Natural killer cell treated with Interleukin-12 subunit alpha and Interleukin-12 subunit beta and Interleukin-15 and Interleukin-18, amount 100 ng/mL, for 72 hours (primary cell): ENCODE measurements at places on chromosomes 11 and 22. TPM values are rescaled to one million over a fixed set of nuclear protein-coding genes. Genes with fewer than 3 reads are reported as not detected.
A peak's percentile ranks its signal among the peaks of the same experiment; 100 is the strongest.

GRCh38 chr11:114397349-114397982 is 2.8 kb downstream of the C11orf71 start:
- H3K27me3 ChIP-seq, result no peaks in the 10 kb centered on the region
- peaks cover 16% of the 10 kb centered on the region for H3K36me3 ChIP-seq
- no peak overlapping the region for H3K27ac ChIP-seq
- no peak for DNase-seq
- H3K4me1 ChIP-seq, result peaks cover 20% of the 10 kb centered on the region
- no peak overlapping the region for H3K4me3 ChIP-seq

- no peaks in the 10 kb centered on the region for H3K27me3 ChIP-seq
- H3K4me3 ChIP-seq, result no peak overlapping the region
- no peak for DNase-seq
- H3K27ac ChIP-seq, result peak overlapping the region; percentile 68
These were observed 43.6 kb upstream of the TH start for GRCh38 chr11:2215230-2215560.

GRCh38 chr11:79439886-79440570 is 802 bp downstream of the TENM4 start:
- DNase-seq, result no peak
- peaks cover 4% of the 10 kb centered on the region for H3K4me1 ChIP-seq
- no peak overlapping the region for H3K27ac ChIP-seq

DNA sequence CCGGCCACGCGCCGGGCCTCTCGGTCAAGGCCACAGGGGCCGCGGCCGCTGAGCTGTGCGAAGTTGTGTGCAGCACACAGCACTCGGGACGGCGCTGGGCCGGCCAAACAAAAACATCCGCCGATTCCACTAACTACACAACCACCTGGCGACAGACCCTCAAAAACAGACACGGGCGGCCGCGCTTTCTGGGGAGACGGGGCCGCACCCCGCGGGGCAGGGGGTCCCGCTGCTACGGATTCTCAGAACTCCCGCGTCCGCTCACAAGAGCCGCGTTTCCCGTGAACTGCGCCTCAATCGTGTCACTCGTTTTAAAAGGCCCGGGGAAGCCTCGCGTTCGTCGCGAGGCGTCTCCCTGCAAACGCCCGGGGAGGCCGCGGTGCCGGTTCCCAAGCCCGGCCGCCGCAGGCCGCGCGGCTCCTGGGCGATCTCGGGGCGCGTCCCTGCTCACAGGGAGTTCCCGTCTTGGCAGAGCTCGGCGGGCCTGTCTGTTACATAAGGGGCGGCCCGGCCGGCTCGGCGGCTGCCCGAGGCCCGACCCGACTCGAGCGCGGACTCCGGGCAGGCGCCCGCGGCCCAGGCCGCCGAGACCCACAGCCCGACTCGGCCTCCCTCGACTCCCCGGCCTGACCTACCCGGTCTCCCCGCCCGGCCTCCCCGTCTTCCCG is 936 bp downstream of the BRD1 start:
- no peaks in the 10 kb centered on the region for H3K27me3 ChIP-seq
- DNase-seq, result no peak

DNA sequence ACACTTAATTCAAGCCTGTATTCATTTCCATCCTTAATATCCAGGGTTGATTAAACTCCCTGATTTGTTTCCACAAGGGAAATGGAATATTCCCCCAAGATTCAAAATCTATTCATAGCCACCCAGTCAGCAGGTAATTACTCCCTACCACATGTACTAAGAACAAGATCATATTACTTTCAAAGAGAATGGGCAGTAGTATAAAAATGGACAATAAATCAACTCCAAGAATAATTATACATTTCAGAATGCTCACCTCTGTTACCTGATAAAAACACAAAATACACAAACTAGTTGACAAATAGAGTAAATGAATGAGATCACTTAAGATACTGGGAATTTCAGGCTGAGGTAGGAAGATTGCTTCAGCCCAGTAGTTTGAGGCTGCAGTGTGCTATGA is 8.5 kb upstream of the FEZ1 start:
- H3K27ac ChIP-seq, result no peak overlapping the region
- H3K27me3 ChIP-seq, result no peaks in the 10 kb centered on the region
- H3K4me1 ChIP-seq, result peaks cover 21% of the 10 kb centered on the region

DNA sequence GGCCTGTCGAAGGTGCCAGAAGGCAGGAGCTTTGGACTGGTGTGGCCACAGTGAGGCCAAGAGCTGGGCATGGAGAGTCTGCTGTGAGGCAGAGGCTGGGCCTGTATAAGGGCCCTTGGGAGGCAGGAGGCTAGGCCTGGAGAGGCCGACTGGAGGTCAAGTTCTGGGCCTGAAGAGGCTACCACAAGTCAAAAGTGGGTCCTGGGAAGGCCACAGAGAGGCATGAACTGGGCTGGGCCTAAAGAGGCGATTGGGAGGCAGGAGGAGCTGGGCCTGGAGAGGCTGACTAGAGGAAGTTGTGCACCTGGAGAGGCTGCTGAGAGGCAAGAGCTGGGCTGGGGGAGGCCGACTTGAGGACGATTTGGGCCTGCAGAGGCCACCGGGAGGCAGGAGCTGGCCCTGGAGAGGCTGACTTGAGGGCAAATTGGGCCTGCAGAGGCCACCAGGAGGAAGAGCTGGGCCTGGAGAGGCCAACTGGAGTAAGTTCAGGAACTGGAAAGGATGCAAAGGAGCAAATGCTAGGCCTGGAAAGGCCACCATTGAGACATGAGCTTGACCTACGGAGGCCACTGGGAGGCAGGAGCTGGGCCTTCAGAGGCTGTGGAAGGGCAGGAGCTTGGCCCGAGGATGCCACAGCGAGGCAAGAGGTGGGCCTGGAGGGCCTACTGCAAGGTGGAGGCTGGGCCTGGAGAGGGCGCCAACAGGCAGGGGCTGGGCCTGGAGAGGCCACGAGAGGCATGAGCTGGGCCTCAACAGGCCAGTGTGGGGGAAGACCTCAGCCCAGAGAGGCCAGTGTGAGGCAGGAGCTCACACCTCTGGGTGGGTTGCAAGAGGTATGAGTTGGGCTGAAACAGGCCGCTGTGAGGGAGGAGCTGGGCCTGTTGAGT is 39.8 kb downstream of the OR4C45 start:
- DNase-seq, result no peak
- no peak overlapping the region for H3K27ac ChIP-seq
- no peak overlapping the region for H3K4me3 ChIP-seq
- H3K4me1 ChIP-seq, result no peaks in the 10 kb centered on the region

- peaks cover 65% of the 10 kb centered on the region for H3K27me3 ChIP-seq
- no peak overlapping the region for H3K4me3 ChIP-seq
- H3K36me3 ChIP-seq, result peaks cover 22% of the 10 kb centered on the region
- H3K4me1 ChIP-seq, result peaks cover 29% of the 10 kb centered on the region
- DNase-seq, result no peak
These were observed 1.5 kb downstream of the DBX1 start for GRCh38 chr11:20158597-20159257.

DNA sequence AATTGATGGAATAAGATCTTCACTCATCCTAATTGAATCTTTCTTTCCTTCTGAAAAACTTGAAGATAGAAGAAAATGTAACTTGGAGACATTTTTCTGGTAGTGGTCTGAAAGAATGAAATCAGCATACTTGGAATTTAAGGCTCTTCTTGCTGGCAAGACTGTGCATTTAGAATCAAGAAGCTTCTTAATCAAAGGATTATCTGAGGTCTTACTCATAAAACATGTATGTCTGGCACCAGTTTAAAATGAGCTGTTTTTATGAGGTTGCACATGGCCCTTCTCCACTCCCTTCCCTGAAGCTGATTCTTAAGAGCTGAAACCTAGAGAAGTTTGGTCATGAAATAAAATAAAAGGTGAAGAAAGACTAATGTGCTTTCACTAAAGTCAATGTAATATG is 77.3 kb downstream of the ARHGEF12 start:
- peaks cover 7% of the 10 kb centered on the region for H3K4me1 ChIP-seq
- peaks cover 9% of the 10 kb centered on the region for H3K36me3 ChIP-seq
- no peak for DNase-seq
- no peak overlapping the region for H3K27ac ChIP-seq
- no peak overlapping the region for H3K4me3 ChIP-seq
- no peaks in the 10 kb centered on the region for H3K27me3 ChIP-seq

DNA sequence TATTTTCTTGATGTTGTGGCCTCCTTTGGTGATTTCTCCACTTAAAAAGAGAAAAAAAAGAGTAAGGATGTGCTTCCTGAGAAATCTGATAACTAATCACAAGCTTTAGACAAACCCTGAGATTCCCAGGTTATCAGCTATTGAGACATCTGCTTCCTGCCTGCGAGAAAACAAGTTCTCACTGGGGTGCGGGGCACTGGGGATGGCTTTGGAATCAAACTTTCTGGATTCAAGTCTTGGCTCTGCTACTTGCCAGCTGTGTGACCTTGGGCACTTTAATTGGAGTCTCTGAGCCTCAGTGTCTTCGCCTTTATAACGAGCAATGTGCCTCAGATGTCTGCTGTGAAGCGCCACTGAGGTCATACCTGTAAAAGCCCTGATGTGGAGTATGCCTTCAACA is 152.5 kb upstream of the NAV2 start:
- H3K27me3 ChIP-seq, result peaks cover 31% of the 10 kb centered on the region
- H3K36me3 ChIP-seq, result no peaks in the 10 kb centered on the region
- H3K4me3 ChIP-seq, result no peak overlapping the region
- peaks cover 3% of the 10 kb centered on the region for H3K4me1 ChIP-seq
- DNase-seq, result no peak
- H3K27ac ChIP-seq, result no peak overlapping the region

- H3K4me3 ChIP-seq, result no peak overlapping the region
- no peak overlapping the region for H3K27ac ChIP-seq
- H3K27me3 ChIP-seq, result no peaks in the 10 kb centered on the region
- DNase-seq, result no peak
These were observed 26.6 kb downstream of the NUP50 start for GRCh38 chr22:45190202-45190872.

DNA sequence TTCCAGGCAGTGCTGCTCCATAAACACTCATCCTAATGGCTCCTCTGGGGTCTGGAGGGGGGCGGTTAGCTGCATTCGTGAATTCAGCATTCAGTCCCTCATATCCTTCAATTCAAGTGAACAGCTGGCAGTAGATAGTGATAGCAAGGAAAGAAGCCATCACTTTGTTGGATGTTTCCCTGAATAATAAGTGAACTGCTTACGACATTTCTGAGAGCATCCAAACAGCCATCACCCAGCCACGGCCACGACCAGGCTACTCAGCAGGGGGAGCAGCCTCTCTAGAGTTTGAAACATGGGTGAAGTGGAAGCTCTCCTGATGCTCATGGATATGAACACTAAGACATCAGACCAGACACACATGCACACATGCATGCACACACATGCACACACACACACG is 163.6 kb downstream of the NTM start:
- H3K4me1 ChIP-seq, result no peaks in the 10 kb centered on the region
- no peak overlapping the region for H3K27ac ChIP-seq
- peaks cover 3% of the 10 kb centered on the region for H3K27me3 ChIP-seq

DNA sequence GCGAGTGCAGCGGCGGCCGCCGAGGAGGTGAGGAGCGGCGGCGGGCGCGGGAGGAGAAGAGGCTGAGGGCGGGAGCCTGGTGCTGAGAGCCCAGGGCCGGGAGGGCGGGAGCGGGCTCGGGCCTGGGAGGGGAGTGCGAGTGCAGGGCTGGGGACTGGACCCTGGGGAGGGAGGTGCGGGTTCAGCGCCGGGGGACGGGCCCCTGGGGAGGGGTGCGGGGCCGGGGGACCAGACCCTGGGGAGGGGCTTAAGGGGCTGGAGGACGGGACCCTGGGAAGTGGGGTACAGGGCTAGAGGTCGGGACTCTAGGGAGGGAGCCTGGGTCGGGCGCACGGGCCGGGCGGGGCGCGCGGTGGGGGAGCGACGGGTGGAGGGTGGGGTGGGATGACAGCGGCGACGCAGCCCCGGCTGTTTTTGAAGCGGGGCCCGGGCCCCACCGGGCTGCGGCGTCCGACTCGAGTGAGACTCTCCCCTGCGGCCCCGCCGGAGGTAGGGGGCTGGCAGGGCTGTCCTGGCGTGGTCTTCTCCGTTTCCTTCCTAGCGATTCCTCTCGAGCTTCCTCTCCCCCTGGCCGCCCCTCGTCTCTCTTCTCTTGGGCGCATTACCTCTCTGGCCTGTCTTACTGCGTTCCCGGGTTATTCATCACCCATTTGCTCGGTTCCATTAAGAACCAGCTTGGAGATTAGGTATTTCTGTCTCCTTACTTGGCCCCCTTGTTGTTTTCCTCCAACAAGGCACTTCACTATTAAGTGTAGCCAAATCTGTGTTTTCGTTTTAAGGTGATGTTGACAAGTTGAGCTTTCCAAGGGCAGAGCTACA is 754 bp downstream of the NUP50 start:
- DNase-seq, result no peak
- peaks cover 17% of the 10 kb centered on the region for H3K36me3 ChIP-seq
- H3K27me3 ChIP-seq, result no peaks in the 10 kb centered on the region
- H3K4me3 ChIP-seq, result peak overlapping the region; percentile 98

DNA sequence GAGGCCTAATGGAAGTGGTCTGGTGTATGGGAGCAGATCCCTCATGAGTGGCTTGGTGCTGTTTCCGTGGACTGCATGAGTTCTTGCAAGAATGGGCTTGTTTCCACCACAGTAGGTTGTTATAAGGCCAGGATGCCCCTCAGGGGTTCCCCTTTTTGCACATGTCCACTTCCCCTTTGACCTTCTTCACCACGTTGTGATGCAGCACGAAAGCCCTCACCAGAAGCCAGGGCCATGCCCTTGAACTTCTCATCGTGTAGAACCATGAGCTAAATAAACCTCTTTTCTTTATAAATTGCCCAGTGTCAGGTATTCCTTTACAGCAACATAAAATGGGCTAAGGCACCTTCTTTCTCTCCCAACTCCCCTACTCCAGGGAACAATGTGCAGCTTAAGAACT is 2.8 kb upstream of the NARS2 start:
- H3K4me1 ChIP-seq, result peaks cover 19% of the 10 kb centered on the region
- DNase-seq, result no peak
- H3K36me3 ChIP-seq, result peaks cover 4% of the 10 kb centered on the region
- H3K27ac ChIP-seq, result no peak overlapping the region

HSCB gene
- 22.1 TPM for total RNA-seq

C22orf42 gene
- not detected for total RNA-seq

PYGM gene
- 5.6 TPM for total RNA-seq

ZC3H12C gene
- total RNA-seq, result 1.4 TPM

OR52L1 gene
- total RNA-seq, result not detected

MIEF1 gene
- total RNA-seq, result 71.2 TPM

PHOX2A gene
- not detected for total RNA-seq

CLTCL1 gene
- total RNA-seq, result 0.50 TPM

DEUP1 gene
- not detected for total RNA-seq

NAGA gene
- 22.6 TPM for total RNA-seq

CST6 gene
- total RNA-seq, result not detected
